ENCODE measurements at places on chromosomes 6 and 20. TPM values are rescaled to one million over a fixed set of nuclear protein-coding genes. Genes with fewer than 3 reads are reported as not detected.

The SNAI1 gene
- 9.6 TPM for polyA plus RNA-seq

The MPIG6B gene
- polyA plus RNA-seq = 1.6 TPM

The KCNQ2 gene
- polyA plus RNA-seq = 10.9 TPM

The KCNG1 gene
- polyA plus RNA-seq = 7.9 TPM

The MDFI gene
- polyA plus RNA-seq = 43.2 TPM

The WFDC10B gene
- polyA plus RNA-seq = not detected

The BPIFB2 gene
- polyA plus RNA-seq = not detected

The PHF1 gene
- 57.8 TPM for polyA plus RNA-seq

The MOXD1 gene
- polyA plus RNA-seq = 232 TPM

The C6orf132 gene
- 4.3 TPM for polyA plus RNA-seq

The NKAIN4 gene
- 41.3 TPM for polyA plus RNA-seq

The RNGTT gene
- polyA plus RNA-seq = 14.9 TPM

The MTHFD1L gene
- polyA plus RNA-seq = 19.6 TPM

The HTR1B gene
- polyA plus RNA-seq = 0.27 TPM

The DLL1 gene
- polyA plus RNA-seq = 8.2 TPM

The RWDD2A gene
- polyA plus RNA-seq = 8.3 TPM

The BIRC7 gene
- polyA plus RNA-seq = 2.6 TPM

The CHRNA4 gene
- 9.5 TPM for polyA plus RNA-seq

The SMLR1 gene
- polyA plus RNA-seq = 3.7 TPM

The TFAP2D gene
- not detected for polyA plus RNA-seq
